ENCODE measurements at places on chromosomes 16 and 17.
A peak's percentile ranks its signal among the peaks of the same experiment; 100 is the strongest.

- no peak for DNase-seq
These were observed 245 bp downstream of the TMEM256 start for GRCh38 chr17:7403727-7403976.

- no peak for DNase-seq
These were observed 593.1 kb upstream of the CDH5 start for GRCh38 chr16:65773301-65773874.

DNA sequence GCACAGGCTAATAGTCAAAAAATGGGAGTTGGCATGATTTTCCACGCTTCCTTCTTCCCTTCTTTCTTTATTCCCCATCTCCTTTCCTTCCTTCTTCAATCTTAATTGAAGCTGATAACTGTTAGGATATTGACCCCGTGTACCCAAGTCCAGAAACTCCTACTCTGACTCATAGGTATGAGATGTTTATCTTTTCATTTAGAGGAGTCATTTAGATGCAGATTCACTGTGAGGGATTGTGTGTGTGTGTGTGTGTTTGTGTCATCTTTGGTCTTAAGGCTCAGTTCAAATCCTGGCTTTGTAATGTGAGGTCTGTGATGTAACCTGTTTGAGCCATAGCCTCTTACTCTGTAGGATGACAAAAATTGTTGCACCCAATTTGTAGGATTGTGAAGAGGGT lies 332.0 kb upstream of the MAF start:
- DNase-seq = no peak

DNA sequence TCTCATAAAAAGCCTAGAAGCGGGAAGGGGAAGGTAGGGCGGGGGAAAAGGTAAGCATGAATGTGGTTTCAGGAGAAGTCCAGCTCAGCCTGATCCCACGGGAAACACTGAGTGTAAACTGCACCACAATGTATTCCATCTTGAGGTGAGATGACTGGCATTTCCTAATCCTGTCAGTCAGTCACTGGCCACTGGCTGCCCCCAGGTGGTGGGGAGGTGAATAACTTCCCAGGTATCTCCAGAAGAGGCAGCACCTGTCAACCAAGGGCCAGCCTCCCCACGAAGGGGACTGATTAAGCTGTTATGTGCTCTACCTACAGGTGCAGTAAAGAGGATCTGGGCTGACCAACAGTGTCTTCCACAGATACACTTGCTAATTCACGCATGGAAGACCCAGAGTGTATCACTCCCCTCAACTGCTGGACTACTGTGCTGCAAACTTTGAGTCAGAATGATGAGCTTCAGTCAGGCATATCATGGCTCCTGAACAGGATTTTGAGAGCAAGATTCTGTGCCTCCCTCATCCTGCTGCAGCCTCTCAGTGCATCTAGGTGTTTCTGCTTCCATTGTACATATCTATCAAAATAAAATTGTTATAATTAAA lies 108.5 kb upstream of the CCL2 start:
- DNase-seq = peak; percentile 10

DNA sequence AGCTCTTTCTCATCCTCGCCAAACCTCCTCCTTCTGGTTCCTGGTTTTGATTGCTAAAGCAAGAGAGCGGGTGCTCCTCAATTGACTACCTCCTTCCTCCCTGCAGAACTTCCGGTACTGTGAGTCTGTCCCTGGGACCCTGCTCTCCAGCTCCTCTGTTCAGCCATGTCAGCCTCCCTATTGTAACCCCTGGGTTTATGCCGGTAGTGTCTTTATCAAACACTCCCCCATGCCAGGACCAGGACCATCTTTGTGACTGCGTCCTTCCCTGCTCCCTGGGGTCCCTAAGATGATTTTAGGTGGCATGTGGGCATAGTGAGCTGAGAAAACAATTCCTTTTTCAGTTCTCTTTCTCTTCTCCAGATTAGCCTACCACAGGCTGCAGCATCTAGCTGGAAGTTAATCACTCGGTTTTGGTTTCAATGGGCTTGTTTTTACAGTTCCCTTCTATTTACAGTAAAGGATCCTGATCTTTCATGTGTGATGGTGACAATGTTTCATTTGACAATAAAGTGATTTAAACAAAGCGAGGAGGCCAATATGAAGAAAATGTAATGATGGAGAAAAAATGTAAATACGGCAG lies 27.7 kb upstream of the IL21R start:
- DNase-seq = no peak

DNA sequence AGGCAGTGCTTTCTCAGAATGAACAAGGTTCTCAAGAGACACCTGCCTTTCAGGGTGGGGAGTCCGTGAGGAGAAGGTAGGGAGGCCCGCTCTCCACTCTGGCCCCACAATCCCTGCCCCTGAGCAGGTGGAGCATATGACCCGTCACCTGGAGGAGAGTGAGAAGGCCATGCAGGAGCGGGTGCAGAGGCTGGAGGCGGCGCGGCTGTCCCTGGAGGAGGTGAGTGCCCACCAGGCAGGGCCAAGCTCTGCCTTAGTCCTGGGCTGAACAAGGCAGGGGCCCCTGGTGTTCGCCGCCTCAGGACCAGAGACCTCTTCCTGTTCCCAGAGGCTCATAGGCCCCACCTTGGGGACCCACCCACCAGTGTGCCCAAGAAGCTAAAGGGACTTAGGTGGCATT lies 2.5 kb upstream of the RAC3 start:
- DNase-seq = no peak

DNA sequence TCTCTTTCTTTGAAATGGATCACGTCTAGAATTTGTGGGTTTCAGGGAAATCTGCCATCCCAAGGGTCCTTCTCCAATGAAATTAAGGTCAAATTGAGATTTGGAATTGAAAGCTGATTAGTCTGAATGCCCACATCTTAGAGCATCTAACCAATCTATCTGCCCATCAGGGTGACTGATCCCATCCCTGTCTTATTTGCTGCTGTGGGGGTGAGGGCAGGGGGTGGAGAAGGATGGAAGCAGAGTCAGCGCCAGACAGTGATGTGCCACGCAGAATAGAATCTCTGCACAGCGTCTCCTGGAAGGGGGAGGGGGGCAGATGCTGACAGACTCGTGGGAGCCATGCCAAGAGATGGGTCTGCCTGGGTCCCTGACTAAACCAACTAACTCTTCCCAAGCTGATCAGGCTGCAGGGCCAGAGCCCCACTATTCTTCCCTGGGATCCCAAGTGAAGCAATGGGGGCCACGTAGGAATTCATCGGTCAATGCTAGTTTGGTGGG lies 32.1 kb downstream of the CDK5RAP3 start:
- no peak for DNase-seq

GRCh38 chr17:74499992-74500391 lies 31.3 kb downstream of the CD300LB start:
- DNase-seq = no peak

GRCh38 chr17:49843774-49844350 lies 4.0 kb downstream of the TAC4 start:
- peak; percentile 53 for DNase-seq

- no peak for DNase-seq
These were observed 23.9 kb downstream of the CBFA2T3 start for GRCh38 chr16:88953003-88953690.

DNA sequence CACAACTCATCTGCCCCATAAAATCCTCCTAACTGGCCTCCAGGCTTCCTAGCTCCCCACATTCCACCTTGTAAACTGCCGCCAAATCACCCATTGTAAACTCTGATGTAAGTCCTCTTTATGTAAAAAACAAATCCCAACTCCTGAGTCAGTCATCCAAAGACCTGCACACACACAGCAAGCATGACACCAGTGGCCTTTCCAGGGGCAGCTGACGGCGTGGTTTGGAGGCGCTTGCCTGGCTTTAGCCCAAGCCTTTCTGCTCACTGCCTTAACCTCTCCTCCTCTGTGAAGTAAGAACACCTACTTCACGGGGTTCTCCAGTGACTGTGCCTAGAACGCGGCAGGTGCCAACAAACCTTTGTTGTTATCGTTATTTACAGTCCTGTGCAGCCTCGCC lies 14.0 kb downstream of the UBE2O start:
- DNase-seq = no peak

DNA sequence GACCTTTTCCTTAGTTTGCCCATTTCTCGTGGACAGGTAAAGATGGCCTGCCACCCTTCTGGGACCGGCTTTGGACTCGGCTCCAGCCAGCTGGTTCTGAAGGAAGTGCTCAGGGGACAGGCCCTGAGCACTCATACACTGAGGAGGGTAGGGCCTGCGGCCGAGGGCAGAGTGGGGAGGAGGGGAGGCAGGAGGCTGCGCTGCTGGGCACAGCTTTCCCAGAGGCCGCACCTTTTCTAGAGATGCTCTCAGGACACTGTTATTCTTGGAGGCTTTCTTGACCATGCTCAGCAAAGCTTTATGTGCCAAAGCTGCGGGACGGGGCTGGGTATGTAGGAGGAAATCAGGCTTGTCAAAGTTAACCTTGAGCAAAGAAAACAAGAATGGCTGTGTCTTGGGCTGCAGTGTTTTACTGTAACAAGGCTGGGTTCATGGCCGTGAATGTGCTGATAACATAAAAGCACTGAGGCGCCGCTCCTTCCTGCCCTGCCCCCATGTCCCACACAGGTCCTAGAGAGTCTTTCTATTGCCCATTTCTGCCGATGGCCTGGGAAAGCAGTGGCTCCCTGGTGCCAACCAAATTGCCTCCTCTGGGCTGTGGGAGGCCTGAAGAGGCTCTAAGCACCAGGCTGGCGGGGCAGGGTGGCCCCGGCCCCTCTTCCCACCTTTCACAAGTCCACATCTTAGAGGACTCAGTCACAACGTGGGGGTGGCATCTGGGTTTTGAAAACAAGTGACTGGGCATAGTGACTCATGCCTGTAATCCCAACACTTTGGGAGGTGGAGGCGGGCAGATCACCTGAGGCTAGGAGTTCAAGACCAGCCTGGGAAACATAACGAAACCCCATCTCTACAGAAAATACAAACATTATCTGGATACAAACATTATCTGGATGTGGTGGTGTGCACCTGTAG lies 22.3 kb upstream of the TIMP2 start:
- no peak for DNase-seq

- DNase-seq = no peak
These were observed 6.9 kb downstream of the USP6 start for GRCh38 chr17:5122586-5123342.

DNA sequence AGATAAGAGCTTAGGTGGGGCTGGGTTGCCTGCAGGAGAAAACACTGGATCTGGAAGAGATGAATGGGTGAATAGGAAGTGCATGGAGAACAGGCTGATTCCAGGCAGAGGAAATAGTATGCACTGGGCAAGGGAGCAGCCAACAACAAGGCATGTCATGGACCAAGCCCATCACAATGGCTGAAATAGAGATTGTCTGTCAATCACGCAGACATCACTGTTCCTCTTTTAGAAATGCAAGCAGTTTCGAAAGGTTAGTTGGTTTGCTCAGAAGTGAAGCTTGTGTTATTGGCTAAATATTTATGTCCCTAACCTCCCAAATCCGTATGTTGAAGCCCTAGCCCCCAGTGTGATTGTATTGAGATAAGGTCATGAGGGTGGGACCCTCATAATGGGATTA lies 621.7 kb upstream of the CDH11 start:
- DNase-seq = no peak

- DNase-seq = no peak
These were observed 44.8 kb downstream of the PRMT7 start for GRCh38 chr16:68355447-68356248.

- DNase-seq = peak; percentile 18
These were observed 38.5 kb upstream of the NKD1 start for GRCh38 chr16:50509521-50510341.

DNA sequence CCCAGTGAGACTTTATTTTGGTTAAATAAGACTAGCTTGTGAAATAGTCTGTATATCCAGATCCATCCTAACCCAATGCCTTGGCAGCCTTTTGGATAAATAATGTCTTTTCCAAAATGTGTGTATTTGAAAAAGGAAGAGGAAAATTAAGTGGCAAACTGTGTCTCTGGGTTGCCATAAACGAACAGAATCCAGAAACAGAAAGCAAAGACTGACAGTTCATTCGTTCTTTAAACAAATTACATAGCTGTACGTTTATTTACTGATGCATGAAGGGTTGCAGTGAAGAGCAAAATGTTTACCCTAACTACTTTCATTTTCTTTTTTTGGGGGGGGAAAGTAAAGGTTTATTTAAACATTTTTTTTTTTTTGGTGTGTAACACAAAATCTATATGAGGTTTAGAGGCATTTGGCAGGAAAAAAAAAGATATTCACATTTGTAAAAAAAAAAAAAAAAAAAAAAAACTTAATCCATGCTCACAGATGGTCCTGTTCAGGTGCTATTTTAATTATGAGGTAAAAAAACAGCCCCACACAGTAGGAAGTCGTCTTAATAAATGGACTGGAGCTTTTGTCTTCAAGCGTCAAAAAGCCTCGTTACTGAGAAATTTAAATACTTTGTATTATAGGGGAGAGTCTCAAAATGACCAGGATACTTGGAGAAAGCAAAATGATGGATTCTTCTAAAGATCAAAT lies 245.9 kb downstream of the FTO start:
- no peak for DNase-seq

GRCh38 chr17:18064053-18064452 lies 23.7 kb upstream of the DRG2 start:
- DNase-seq = no peak

- DNase-seq = peak; percentile 60
These were observed 5.2 kb downstream of the CACNA1G start for GRCh38 chr17:50565402-50566350.

GRCh38 chr17:40341808-40342503 lies 22.6 kb downstream of the GJD3 start:
- no peak for DNase-seq

DNA sequence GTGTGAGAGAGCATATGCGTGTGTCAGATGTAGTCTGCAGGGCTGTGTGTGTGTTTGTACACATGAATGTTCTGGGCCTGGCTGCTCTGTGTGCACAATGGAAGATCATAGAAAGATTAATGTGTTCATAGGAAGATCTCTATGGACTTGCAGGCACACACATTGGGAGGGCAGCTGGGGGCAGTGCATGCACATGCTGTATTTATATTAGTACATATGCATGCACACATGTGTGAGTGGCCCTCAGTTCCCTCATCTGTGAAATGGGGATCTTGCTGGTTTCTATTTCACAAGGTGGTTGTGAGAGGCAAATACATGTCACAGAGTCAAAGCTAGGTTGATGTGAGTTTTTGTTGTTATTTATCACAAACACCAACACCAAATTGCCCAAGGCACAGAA lies 2.1 kb downstream of the CA7 start:
- DNase-seq = no peak

DNA sequence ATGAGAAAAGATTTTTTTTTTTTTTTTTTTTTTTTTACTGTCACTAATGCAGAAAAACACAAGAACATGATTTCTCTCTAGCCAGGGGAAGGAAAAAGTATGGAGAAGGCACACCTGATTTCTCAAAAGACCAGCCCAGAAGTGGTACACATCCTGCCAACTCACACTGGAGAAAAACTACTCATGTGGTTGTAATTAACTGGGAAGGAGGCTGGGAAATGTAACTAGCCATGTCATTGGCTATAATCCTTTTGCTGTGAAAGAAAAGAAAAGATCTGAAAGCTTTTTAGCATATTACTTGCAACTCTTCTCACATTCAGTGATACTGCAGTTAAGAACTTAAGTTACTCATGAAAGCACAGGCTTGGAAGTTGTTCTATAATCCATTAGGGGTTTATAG lies 195.9 kb upstream of the PMFBP1 start:
- DNase-seq = no peak

Data from CD8-positive, alpha-beta memory T cell (primary cell).